Subcutaneous preadipocyte (primary cell): ENCODE measurements at places on chromosomes 1 and 21. TPM values are rescaled to one million over a fixed set of nuclear protein-coding genes. Genes with fewer than 3 reads are reported as not detected.

The RYR2 gene
- not detected in 2 replicates for total RNA-seq

The KCNK1 gene
- 0.98 and 1.5 TPM in 2 replicates for total RNA-seq

The NTMT2 gene
- total RNA-seq = not detected in 2 replicates

The BCAS2 gene
- total RNA-seq = 27.4 and 29.0 TPM in 2 replicates

The GBP5 gene
- not detected in 2 replicates for total RNA-seq

The OLFML3 gene
- total RNA-seq = 19.8 and 22.7 TPM in 2 replicates

The TRIM46 gene
- total RNA-seq = 2.9 and 3.3 TPM in 2 replicates

The CLCN6 gene
- total RNA-seq = 15.1 and 23.7 TPM in 2 replicates

The CLDN19 gene
- total RNA-seq = not detected in 2 replicates

The NTRK1 gene
- 0.20 TPM in 1 of 2 replicates, not detected in the other for total RNA-seq

The PDC gene
- 0.20 TPM in 1 of 2 replicates, not detected in the other for total RNA-seq

The INSRR gene
- not detected in 2 replicates for total RNA-seq

The SPATA21 gene
- total RNA-seq = not detected in 2 replicates

The AGMAT gene
- total RNA-seq = 2.2 and 2.9 TPM in 2 replicates

The APOBEC4 gene
- not detected in 2 replicates for total RNA-seq

The CYP4B1 gene
- total RNA-seq = not detected in 2 replicates

The PIK3C2B gene
- total RNA-seq = 2.2 and 4.0 TPM in 2 replicates

The RHCE gene
- 0.20 and 0.73 TPM in 2 replicates for total RNA-seq

The CYP4Z1 gene
- not detected in 2 replicates for total RNA-seq

The CALML6 gene
- total RNA-seq = under 0.01 and 0.20 TPM in 2 replicates

The TMEM240 gene
- total RNA-seq = 2.6 and 3.1 TPM in 2 replicates

The KRTAP11-1 gene
- total RNA-seq = 0.73 TPM in 1 of 2 replicates, not detected in the other

The SYCP1 gene
- total RNA-seq = not detected in 2 replicates

The KIF26B gene
- total RNA-seq = under 0.01 TPM in 2 replicates

The PKLR gene
- under 0.01 TPM in 1 of 2 replicates, not detected in the other for total RNA-seq

The DNASE2B gene
- not detected in 2 replicates for total RNA-seq

The UBASH3A gene
- not detected in 2 replicates for total RNA-seq

The MXRA8 gene
- 243 and 326 TPM in 2 replicates for total RNA-seq

The PRKCZ gene
- 1.2 and 1.8 TPM in 2 replicates for total RNA-seq

The LYPD8 gene
- not detected in 2 replicates for total RNA-seq

The LCE1C gene
- not detected in 2 replicates for total RNA-seq

The SV2A gene
- 9.4 and 13.2 TPM in 2 replicates for total RNA-seq

The TNFSF4 gene
- total RNA-seq = 0.73 and 1.8 TPM in 2 replicates

The STMN1 gene
- total RNA-seq = 57.0 and 69.4 TPM in 2 replicates

The LCE3E gene
- total RNA-seq = not detected in 2 replicates

The WNT2B gene
- 1.5 and 2.0 TPM in 2 replicates for total RNA-seq

The S100A7A gene
- total RNA-seq = not detected in 2 replicates

The CASZ1 gene
- under 0.01 TPM in 1 of 2 replicates, not detected in the other for total RNA-seq

The HSD11B1 gene
- 1.2 and 16.5 TPM in 2 replicates for total RNA-seq

The DCDC2B gene
- total RNA-seq = not detected in 2 replicates

The WNT3A gene
- not detected in 2 replicates for total RNA-seq

The FAM3B gene
- total RNA-seq = not detected in 2 replicates

The TRIM67 gene
- under 0.01 TPM in 1 of 2 replicates, not detected in the other for total RNA-seq

The C1QB gene
- total RNA-seq = not detected in 2 replicates

The ZBTB8OS gene
- 19.8 and 23.9 TPM in 2 replicates for total RNA-seq

The PODN gene
- total RNA-seq = 0.78 and 5.1 TPM in 2 replicates

The TMEM82 gene
- not detected in 2 replicates for total RNA-seq

The PCAT6 gene
- total RNA-seq = not detected in 2 replicates

The DDR2 gene
- 181 and 196 TPM in 2 replicates for total RNA-seq

The ADGRL2 gene
- total RNA-seq = 71.3 and 218 TPM in 2 replicates

The RNU1-3 gene
- total RNA-seq = under 0.01 TPM in 2 replicates

The METTL25B gene
- 8.8 and 9.8 TPM in 2 replicates for total RNA-seq

The IL6R gene
- 13.6 and 21.1 TPM in 2 replicates for total RNA-seq

The RAP1GAP gene
- not detected in 2 replicates for total RNA-seq

The MX2 gene
- total RNA-seq = 1.8 and 8.1 TPM in 2 replicates

The HFM1 gene
- 0.39 and 1.1 TPM in 2 replicates for total RNA-seq

The FCRL3 gene
- not detected in 2 replicates for total RNA-seq

The SH3GLB1 gene
- total RNA-seq = 40.7 and 55.1 TPM in 2 replicates

The PTPN7 gene
- not detected in 2 replicates for total RNA-seq
